ENCODE measurements at places on chromosomes 6 and 20. TPM values are rescaled to one million over a fixed set of nuclear protein-coding genes. Genes with fewer than 3 reads are reported as not detected.

Gene FBXO5
- 35.6 TPM for total RNA-seq

Gene MOG
- not detected for total RNA-seq

Gene SPACA1
- not detected for total RNA-seq

Gene PAX1
- not detected for total RNA-seq

Gene OR2B3
- total RNA-seq, result not detected

Gene TREML1
- not detected for total RNA-seq

Gene CDH26
- not detected for total RNA-seq

Gene RNF182
- not detected for total RNA-seq

Gene SLC35B3
- 12.4 TPM for total RNA-seq

Gene CLPSL2
- 1.3 TPM for total RNA-seq

Gene FOXC1
- total RNA-seq, result 1.5 TPM

Gene MACROD2
- total RNA-seq, result 2.9 TPM

Gene POU5F1
- total RNA-seq, result 3.7 TPM

Gene GSTA4
- 3.4 TPM for total RNA-seq

Gene LY6G5C
- 1.7 TPM for total RNA-seq

Gene DEFB110
- not detected for total RNA-seq

Gene CSNK2B
- total RNA-seq, result 203 TPM

Gene SALL4
- 0.08 TPM for total RNA-seq

Gene PRSS35
- not detected for total RNA-seq

Gene HEY2
- 0.08 TPM for total RNA-seq

Gene CST5
- not detected for total RNA-seq

Gene TCF21
- total RNA-seq, result 0.08 TPM

Gene POPDC3
- total RNA-seq, result not detected

Gene VNN1
- not detected for total RNA-seq

Gene MBOAT1
- total RNA-seq, result 19.3 TPM

Gene MYCT1
- not detected for total RNA-seq

Gene SLC17A9
- total RNA-seq, result 60.2 TPM

Gene NRSN1
- total RNA-seq, result not detected

Gene RAB5IF
- 94.4 TPM for total RNA-seq

Gene ARID1B
- 116 TPM for total RNA-seq

Gene RAD21L1
- total RNA-seq, result not detected

Gene TINAG
- total RNA-seq, result 0.64 TPM

Gene FHL5
- not detected for total RNA-seq

Gene PSORS1C1
- total RNA-seq, result not detected

Gene EEF1A2
- 0.74 TPM for total RNA-seq

Gene NKX2-2
- not detected for total RNA-seq
